Cardiac fibroblast (primary cell): ENCODE measurements at places on chromosomes 7 and 10.
A peak's percentile ranks its signal among the peaks of the same experiment; 100 is the strongest.

DNA sequence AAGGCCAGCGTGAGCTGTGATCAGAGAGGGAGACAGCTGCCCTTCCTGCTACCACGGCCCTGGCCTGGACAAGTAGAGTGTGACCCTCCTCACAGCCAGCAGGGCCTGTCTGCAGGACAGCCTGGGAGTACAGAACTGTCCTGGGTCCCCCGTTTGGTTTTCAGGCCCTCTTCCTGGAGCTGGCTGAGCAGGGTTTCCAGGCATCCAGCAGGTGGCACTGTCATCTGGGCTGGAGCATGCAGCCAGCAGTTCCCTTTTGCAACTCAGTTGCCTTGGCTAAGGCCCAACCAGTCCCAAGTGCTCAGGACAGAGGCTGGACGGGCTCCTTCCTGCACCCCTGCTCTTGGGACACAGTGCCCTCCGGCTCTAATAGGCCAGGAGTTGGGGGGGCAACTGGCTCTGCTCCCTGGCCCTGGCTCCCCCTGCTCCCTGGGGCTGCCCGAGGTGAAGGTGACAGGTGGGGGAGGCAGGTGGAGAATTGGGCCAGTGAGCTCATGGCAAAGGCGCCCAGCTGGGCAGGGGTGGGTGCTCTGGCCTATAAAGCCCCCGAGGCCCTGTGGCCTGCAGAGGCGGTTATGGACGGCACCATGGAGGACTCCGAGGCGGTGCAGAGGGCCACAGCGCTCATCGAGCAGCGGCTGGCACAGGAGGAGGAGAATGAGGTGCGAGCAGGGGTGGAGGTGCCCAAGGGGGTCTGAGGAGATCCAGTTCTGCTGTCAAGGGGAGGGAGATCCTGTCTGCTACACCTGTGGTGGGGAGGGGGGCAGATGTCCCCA is at the start of gene ANKRD2:
ANKRD2 (plus strand) TSS at position 566 of the 776 bp plus-strand sequence; CDS start at position 576, 10 bp downstream.
- DNase-seq, result peak; percentile 85

DNA sequence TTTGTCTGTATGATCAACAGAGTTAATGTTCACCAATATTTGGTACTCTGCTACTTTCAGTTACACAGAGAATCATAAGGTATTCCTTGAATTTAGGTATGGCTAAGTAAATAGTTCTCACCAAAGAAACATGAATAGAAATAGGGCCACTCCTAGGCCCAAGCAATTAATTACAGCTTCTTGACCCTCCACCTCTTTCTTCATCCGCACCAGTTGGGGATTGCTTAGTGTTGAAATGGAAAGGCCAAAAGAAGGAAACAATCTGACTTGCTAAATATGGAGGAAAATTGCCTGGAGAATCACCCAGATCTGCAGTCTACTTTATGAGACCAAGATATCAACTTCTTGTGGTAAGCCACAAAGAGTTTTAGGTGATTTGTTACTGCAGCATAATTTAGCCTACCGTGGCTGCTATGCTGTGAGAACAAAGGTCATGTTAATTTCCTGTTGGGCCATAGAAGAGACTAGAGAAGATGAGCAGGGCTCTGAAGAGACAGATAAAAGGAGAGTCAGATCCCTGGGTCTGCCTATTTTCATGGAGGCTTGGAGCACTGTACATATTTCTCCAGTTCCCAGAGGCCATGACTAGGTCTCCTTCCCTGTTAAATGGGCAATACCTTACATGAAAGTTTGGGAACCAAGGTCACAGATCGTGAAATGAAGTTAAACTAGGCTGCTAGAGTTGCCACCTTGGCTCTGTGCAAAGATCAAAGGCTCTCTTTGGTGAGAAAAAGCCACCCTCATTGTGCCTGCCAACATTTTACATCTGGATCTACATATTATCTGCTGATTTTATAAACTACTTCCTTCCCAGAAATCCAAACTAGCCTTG is 93.3 kb upstream of the GDF10 start:
- DNase-seq, result no peak

GRCh38 chr7:155229548-155230168 is 68.0 kb upstream of the INSIG1 start:
- DNase-seq, result no peak

DNA sequence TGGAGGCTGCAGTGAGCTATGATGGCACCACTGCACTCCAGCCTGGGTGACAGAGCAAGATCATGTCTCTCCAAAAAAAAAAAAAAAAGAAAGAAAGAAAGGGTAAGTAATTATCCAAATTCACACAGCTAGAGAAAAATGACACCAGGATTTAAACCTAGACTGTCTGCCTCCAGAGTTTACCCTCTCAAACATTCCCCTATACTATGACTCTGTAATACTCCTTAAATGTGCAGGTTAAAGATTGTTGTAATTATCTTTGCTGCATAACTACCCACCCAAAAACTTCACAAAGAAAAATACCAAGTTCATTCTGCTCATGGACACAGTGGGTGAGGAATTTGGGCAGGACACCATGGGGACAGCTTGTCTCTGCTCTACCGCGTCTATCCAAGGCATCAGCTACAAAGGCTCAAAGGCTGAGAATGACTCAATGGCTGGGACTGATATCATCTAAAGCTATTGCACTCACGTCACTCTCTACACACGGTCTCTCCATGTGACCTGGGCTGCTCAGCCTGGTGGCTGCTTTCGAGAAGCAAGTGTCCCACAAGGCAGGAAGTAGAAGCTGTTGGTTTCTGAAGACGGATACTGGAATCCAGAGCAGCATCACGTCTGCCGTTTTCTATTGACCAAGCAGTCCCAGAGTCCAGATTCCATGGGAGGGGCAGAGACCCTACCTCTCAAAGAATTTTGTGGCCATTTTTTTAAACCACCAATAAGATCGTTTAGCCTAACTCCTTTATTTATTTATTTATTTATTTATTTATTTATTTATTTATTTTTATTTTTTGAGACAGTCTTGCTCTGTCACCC is 185.7 kb upstream of the AUTS2 start:
- DNase-seq, result peak; percentile 1

- no peak for DNase-seq
These were observed 64.9 kb downstream of the TBXAS1 start for GRCh38 chr7:139893999-139894398.

- no peak for DNase-seq
These were observed 14.1 kb downstream of the ZWINT start for GRCh38 chr10:56346845-56347415.

- no peak for DNase-seq
These were observed 411.3 kb downstream of the CCSER2 start for GRCh38 chr10:84739641-84740040.

- no peak for DNase-seq
These were observed 77.1 kb downstream of the GSAP start for GRCh38 chr7:77338883-77339629.

GRCh38 chr7:76314042-76314721 is 11.7 kb downstream of the HSPB1 start:
- DNase-seq, result peak; percentile 96

DNA sequence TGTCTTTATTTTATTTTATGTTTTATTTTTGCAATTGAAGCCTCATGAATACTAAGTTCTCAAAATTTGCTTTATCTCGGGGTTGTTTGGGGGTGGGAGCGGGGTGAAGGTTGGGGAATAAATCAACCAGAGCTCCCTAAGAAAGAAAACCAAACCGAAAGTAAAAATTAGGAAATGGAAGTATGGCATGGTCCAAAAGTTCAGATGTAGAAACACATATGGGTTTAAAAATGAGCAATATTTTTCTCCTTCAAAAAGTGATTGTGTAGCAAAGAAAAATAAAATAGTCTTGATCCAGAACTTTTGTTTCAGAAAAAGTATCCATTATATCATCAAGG is 177.4 kb upstream of the PLXDC2 start:
- no peak for DNase-seq

GRCh38 chr10:112735041-112735695 is 214.9 kb upstream of the TCF7L2 start:
- no peak for DNase-seq

- DNase-seq, result no peak
These were observed 75.4 kb downstream of the OTUD1 start for GRCh38 chr10:23514321-23514720.

- DNase-seq, result no peak
These were observed 89.7 kb upstream of the PDGFA start for GRCh38 chr7:609365-609764.

GRCh38 chr7:26480156-26480555 is 188.5 kb downstream of the SNX10 start:
- DNase-seq, result no peak

GRCh38 chr7:157211690-157212089 is 73.0 kb downstream of the UBE3C start:
- DNase-seq, result peak; percentile 81

GRCh38 chr7:137120690-137121089 is 222.8 kb downstream of the PTN start:
- DNase-seq, result peak; percentile 33

- no peak for DNase-seq
These were observed 55.2 kb upstream of the SLC26A5 start for GRCh38 chr7:103501206-103501605.

DNA sequence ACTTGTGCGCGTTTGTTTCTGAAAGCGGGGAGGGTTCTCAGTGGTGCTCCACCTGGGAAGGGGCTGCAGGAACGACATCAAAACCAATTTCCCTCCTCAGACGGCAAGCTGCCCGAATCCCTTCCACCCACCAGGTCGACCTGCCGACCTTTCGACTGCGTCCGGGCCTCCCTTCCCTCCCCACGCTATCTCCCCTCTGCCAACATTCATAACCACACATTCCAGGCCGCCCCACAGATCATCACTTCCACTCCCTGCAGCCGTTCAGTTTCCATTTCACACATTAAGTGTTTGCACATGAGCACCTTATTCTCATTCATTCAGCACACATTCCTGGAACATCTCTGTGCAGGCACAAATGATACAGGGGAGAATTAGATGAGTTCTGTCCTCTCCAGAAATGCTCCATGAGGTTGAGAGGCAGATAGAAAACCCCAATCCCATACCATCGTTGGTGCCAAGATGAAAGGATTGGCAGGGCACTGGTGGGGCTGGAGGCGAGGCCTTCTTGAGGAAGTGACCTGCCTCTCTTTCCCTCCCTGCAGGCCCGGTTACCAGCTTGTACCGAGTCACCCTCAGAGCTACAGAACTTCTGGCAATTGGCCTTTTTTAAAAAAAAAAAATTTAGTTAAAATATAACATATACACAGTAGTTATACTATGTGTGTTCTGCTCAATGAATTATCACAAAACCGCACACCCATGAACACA is 70.0 kb downstream of the MINDY4 start:
- peak; percentile 67 for DNase-seq

DNA sequence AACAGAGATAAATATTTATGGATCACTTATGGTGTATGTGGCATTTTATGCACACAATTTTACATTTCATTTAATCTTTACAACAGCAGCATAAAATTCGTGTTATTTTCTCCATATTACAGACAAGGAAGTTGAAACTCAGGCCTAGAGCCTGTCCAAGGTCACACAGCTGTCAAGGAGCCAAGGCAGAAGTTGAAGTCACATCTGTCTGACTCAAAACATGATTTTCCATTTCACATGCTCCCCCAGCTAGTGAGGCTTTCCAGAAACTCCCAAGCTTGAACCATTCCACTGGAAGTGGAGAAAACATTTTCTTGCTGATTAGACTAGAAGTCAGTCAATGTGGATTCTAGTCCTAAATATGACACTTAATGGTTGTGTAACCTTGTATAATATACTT is 110.5 kb downstream of the HECTD2 start:
- peak; percentile 42 for DNase-seq

- DNase-seq, result peak; percentile 74
These were observed 35.7 kb upstream of the FGL2 start for GRCh38 chr7:77235276-77235675.

- no peak for DNase-seq
These were observed 45.4 kb downstream of the APBB1IP start for GRCh38 chr10:26483554-26483953.

GRCh38 chr10:132945894-132946255 is 3.5 kb upstream of the CFAP46 start:
- DNase-seq, result no peak

GRCh38 chr7:67807826-67808225 is 811.2 kb downstream of the TYW1 start:
- no peak for DNase-seq

GRCh38 chr10:62058896-62059216 is 157.4 kb downstream of the ARID5B start:
- DNase-seq, result no peak

- no peak for DNase-seq
These were observed 1303.2 kb upstream of the LRRTM3 start for GRCh38 chr10:65622608-65623007.

- DNase-seq, result peak; percentile 43
These were observed 72.7 kb downstream of the ELFN1 start for GRCh38 chr7:1742555-1743303.

DNA sequence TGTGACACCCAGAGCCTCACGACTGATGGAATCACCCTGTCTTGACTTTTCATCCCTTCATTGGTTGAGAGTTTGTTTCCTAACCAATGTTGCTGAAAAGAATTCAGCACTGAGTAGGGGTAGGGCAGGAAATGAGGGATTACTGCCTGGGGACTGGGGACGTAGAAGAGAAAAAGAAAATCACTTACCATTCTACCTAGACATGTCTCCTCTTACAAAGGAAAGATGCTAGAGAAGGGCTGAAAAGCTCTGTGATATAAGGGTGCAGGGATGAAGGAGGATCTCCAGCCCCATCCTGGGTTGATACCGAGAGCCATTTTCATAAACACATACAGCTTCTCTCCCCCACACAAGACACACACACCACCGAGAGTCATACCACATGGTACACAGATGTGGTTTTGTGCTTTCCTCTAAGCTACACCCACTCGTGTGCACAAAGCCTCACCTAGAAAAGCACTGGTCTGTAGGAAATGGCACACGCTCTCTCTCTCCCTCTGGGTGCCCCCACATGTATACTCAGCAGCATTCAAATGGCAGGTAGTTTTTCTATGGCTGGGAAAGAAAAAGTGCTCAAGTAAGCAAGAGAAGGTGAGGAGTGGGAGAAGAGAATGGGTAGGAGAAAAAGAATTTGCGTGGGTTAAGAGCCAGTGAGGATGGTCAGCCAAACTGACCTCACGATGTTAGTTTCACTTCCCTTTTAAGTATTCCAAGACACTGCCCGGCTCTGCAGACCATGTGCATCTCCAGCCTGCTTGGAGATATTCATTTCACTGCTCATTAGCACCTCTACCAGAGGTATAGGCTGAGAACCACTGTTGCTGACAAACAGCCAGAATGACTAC is 85.8 kb downstream of the CALD1 start:
- DNase-seq, result peak; percentile 64

DNA sequence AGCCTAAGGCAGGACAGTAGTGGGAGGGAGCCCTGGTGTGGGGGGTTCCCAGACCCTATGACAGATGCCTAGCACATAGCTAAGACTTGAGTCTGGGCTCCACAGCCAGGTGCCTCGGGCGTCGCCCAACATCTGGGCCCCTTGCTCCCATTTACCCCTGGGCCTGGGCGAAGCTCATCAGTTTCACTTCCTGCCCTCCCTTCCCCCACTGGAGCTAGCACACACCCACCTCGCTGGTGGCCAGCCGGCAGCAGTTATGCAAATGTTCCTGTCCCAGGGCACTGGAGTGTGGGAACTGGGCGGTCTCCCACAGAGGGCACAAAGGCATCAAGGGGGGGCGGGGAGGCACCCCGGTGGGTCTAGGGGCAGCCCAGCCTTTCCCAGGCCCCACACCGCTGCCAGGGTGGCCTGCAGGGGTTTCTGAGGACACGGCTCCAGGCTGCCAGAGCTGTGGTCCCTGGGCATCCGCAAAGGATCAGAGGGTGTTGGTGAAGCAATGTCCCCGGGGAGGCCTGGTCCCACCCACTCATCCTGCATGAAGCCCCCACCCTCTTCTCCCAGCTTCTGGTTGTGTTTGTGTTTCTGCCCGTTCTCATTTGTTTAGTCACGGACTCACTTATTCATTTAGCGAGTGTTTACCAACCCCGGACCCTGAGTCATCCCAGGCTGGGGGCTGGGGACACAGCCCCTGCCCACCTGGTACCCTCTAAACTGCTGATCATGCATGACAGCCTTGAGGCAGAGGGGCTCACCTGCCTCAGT is 20.4 kb downstream of the SH2B2 start:
- peak; percentile 44 for DNase-seq

- DNase-seq, result no peak
These were observed 589 bp upstream of the ZFAND4 start for GRCh38 chr10:45673074-45673648.
